ENCODE measurements at places on chromosomes 7 and 10. TPM values are rescaled to one million over a fixed set of nuclear protein-coding genes. Genes with fewer than 3 reads are reported as not detected.
A peak's percentile ranks its signal among the peaks of the same experiment; 100 is the strongest.

Gene IGF2BP3
- total RNA-seq, result 4.0 TPM

- DNase-seq, result no peak
Measured at GRCh38 chr10:87608756-87609155, 50.9 kb upstream of the PAPSS2 start.

Gene DEPP1
- total RNA-seq, result 23.7 TPM

DNA sequence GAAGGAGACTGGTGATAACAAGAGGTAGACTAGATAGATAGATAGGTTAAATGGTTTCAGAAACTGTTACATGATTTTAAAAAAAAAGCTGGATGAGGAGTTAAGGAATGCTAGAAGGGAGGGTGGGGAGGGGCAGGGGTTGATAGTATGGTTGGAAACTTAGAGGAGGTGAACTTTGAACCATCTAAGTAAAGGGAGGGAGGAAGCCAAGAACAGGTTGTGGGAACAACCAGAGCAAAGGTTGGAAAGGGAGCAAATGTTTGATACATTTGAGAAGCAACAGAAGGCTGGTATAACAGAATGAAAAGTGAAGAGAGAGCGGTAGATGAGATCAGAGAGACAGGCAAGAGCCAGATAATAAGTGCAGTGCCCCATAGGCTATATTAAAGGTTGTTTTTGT, 224.8 kb downstream of the FOXP2 start:
- DNase-seq, result no peak

DNA sequence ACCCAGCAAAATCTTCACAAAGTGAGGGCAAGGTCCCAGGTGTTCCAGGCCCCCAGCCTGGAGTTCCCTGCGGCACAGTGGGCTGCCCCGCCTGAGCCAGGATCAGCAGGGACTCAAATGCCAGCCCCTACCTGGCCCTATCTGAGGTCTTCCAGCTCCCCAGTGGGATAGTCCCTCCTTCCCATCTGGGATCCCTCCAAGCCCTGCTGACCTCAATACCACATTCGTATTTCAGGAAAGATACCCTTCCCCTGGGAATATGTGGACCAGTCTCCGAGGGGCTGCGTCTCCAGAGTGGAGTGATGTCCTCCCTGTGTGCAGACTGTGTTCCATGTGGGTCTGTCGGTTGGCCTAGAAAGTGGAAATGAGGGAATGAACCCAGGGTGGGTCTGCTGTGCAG, 40.9 kb downstream of the ELFN1 start:
- DNase-seq, result peak; percentile 17

Gene SAMD9
- total RNA-seq, result 1.3 TPM

- no peak for DNase-seq
Measured at GRCh38 chr10:132407846-132408278, 10.9 kb downstream of the PWWP2B start.

- no peak for DNase-seq
Measured at GRCh38 chr7:64892666-64893309, 10.3 kb upstream of the ZNF273 start.

Gene OPN1SW
- total RNA-seq, result not detected

Gene TUBAL3
- 0.42 TPM for total RNA-seq

DNA sequence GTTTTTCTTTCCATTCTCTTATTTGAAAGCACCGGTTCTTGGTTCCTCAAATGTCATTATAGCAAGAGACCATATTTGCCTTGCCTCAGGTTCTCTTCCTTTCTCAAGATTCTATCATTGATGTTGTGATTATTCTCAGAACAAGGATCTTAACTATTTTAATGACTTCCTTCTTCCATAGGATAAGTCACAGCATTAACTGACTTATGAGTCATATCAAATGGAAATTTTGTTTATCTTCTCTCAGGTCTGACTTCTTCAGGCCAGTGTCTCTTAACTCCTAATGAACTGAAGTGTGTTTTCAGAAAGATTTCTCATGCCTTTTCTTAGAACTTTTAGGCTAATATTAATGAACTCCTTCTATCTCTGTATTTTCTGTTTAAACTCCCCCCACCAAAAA, 794.6 kb upstream of the LRRN3 start:
- DNase-seq, result no peak

GRCh38 chr10:119406601-119407253, 135.8 kb downstream of the RGS10 start:
- no peak for DNase-seq

DNA sequence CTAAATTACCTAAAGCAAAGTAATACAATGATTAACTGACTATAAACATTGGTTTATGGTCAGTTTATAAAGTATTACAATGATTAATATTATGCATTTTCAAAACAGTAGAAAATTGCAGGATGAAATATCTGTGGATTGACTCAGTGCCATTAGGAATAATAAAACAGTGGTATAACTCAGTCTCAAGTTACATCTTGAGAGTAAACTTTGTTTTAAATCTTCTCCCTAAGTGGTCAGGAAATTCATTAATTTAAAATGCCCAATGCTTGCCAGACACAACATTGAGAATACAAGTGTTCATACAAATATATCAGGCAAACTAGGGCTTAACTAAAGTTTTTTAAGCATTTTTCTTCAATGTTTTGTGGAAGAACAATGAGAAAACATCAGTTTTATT, 257.8 kb downstream of the ETV1 start:
- no peak for DNase-seq

Measured in dorsolateral prefrontal cortex (tissue), 122 donors.